ENCODE measurements at places on chromosomes 12 and 14.

GRCh38 chr12:116495260-116495659, 63.9 kb upstream of the MAP1LC3B2 start:
- no peak for DNase-seq

- DNase-seq = no peak
Observed at GRCh38 chr12:132505105-132505851, 15.3 kb downstream of the FBRSL1 start.

DNA sequence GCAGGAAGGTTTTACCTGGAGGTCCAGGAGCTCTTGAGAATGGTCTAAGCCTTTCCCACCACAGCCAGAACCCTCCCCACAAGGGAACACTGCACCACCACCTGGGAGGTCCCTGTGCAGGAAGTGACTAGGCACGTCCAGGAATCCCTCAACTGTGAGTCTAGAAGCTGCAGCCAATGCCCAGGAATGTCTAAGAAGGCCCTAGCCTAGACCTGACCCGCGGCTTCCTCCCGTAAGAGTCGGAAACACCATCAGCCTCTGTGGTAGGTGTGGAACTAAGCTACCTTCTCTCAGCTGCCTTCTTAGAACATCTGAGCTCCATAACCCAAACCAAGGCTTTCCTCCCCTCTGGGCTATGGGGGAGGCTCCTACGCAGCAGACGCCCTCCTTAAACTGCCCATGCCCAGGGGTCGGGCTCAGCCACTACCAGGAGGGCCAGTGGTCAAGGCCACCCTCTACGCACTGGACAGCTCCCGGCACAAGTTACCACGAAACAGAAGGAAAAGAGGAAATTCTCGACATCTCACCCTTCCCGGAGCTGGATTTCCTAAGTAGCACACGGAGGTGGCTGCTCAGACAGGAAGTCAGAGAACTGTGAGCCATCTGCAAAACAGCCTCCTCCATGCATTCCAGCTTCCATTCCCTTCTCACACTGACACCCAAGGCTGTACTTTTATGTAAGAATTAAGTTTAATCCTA, 25.5 kb downstream of the ZFYVE21 start:
- DNase-seq = no peak

- DNase-seq = no peak
Observed at GRCh38 chr14:42918615-42919014, 1311.9 kb downstream of the LRFN5 start.

DNA sequence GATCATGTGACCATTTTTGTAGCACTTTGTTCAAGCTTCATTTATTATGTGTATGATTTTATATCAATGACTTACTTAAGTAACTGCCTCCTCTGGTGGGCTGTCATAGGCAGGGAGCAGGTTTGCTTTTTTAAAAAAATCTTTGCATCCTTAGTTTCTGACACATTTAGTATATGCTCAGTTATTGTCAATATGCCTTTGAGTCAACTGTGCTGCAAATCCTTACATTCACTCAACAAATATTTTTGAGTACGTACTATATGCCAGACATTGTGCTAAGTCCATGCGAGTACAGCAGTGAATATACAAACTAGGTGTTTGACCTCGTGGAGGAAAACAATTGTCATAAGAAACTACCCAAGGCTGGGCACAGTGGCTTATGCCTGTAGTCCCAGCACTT, 4.4 kb upstream of the ANAPC5 start:
- no peak for DNase-seq

DNA sequence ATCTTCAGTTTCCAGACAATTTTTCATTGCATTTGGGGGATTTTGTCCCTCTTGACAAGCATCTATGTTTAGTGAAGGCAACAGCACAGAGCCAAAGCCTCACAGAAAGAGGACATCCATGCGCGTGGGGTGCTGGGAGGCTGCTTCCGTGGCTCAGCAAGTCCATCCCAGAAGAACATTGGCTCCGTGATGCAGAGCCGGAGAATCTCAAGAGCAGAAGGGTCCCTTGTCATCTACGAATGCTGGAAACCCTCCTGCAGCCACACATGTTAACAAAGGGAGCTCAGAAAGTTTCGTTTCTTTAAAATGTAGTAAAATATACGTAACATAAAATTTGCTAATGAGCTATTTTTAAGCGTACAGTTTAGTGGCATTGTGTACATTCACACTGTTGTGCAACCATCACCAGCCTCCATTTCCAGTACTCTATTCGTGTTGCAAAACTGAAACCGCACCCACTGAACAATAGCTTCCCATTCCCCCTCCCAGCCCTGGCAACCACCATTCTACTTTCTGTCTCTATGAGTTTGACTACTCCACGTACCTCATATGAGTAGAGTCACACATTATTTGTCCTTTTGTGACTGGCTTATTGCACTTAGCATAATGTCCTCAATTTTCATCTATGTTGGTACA, 185.9 kb downstream of the TTC7B start:
- DNase-seq = no peak

DNA sequence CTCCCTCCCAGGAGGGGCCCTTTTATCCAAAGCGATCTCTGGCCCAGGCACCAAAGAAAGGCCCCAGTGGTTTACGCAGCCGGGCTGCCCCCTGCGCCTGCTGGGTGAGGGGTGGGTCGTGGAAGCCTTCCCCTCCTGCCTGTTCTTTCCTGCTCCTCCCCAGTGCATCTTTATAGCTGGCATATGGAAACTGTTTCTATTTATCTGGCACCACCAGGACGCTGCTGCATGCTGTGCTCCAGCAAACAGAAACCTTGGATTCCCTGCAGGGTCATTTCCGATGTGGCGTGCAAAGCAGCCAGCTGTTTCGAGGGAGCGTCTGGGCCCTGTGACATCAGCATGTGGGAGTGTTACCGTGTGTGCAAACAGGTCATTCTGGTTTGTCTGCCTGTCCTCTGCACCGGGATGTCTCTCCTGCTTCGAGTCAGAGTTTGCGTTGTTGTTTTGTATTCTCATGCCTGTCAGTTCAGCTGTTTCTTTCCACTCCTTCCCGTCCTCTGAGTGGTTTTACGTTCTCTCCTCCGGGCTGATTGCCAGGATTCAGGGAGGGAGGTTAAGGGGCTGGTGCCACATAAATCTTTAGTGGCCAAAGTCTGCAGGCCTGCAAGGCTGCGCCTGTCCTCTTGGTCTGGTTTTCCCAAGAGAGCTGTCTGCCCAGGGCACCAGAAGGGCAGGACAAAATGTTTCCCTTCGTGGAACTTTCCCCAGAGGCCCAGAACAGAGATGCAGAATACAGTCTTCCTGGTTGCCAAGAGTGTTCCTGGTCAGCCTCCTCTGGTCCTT, 24.6 kb downstream of the TPCN1 start:
- DNase-seq = no peak

GRCh38 chr12:110180591-110181005, 56.4 kb downstream of the IFT81 start:
- no peak for DNase-seq

DNA sequence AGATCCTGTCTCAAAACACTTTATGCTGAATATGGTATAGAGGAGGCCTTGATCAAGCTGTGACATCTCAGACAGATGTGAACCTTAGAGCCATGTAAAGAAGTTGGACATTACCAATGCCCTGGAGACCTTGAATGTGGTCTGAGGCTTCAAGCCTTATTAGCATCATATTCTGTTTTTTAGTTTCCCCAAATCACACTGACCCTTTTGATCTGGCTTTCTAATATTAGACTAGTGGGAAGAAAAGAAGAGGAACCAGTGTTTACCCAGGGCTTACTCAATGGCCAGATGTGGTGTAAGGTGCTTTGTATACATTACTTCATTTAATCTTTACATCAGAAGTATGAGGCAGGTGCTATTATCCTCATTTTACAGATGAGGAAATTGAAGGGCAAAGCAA, 10.6 kb upstream of the TBPL2 start:
- no peak for DNase-seq

DNA sequence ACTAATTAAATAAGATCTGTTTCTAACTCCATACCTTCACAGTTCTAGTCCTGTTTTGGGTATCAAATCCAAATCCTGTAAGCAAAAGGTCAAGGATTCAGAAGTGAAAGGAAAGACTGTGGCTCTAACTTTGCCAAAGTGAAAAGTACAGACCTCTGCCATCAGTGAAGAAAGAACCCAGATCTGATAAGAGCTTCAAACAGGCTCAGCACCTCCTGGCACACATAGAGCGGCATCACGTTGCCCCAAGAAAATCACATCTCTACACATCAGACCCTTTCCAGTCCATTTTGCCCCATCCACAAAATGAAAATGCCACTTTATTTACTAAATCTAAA, 23.2 kb downstream of the CLIP1 start:
- no peak for DNase-seq

DNA sequence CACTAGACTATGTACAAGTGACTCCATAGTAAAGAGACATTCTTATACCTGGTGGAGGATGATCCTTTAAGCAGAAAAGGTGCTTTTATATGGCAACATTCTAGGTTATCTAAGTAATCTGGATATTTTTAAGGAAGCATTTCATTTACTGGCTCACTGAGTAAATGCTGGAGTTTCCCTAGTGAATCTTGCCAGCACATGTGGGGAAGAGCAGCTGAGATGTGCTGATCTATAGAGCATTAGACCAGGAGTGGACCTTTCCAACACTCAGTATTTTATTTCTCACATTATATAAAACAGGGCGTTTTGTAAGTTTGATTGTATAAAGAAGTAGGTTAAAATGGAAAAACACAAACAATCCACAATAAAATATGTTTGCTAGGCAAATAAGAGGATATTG, 478.5 kb downstream of the ATP23 start:
- no peak for DNase-seq

- no peak for DNase-seq
Observed at GRCh38 chr12:87274594-87275245, 754.5 kb downstream of the C12orf50 start.

GRCh38 chr12:4099276-4099675, 174.3 kb upstream of the CCND2 start:
- no peak for DNase-seq

GRCh38 chr14:88955455-88955854, 131.0 kb downstream of the TTC8 start:
- no peak for DNase-seq

- DNase-seq = no peak
Observed at GRCh38 chr14:78705989-78706388, 535.8 kb downstream of the NRXN3 start.

DNA sequence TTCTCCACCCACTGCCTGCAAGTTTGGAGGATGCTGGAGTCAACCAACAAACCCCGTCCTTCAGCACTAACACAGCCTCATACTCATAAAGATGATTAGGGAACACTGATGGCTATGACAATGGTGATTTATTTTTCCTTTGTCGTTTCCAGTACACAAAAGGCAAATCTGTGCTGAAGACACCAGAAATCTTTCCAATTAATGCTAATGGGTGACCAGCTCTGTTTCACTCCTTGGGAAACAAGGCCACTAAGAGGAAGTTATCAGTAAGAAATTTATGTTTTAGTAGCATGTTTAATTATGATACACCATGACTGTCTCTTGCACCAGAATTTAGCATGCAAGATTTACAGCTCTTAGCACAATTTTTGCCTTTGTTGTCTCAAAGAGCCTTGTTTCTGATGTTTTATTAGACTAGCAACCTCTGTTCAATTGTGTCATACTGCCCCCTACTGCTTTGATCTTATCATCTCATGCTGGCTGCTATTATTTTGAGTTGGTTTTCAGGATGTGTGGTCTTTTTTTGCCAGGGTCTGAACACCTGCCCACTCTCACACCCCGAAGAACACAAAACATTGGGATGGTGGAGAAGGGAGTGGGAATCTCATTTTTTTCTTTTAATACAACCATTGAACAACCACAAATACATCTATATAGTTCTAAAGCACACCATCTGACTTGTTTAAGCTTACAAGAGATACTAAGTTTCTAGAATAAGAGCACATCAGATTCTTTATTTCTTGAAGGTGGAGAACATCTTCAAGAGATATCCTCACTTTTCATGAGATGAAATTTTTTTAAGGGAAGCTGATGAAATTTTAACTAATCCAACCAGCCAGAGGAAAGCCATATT, 160.9 kb downstream of the SPTSSA start:
- DNase-seq = no peak

DNA sequence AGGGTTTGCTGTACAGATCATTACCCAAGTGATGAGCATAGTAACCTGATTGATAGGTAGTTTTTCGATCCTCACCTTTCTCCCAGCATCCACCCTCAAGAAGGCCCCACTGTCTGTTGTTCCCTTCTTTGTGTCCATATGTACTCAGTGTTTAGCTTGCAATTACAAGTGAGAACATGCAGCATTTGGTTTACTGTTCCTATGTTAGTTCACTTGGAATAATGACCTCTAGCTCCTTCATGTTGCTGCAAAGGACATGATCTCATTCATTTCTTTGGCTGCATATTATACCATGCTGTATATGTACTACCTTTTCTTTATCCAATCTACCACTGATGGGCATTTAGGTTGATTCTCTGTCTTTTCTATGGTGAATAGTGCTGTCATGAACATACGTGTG, 181.6 kb upstream of the FOXG1 start:
- DNase-seq = no peak

- DNase-seq = no peak
Observed at GRCh38 chr12:117980616-117981015, 11.8 kb upstream of the KSR2 start.

DNA sequence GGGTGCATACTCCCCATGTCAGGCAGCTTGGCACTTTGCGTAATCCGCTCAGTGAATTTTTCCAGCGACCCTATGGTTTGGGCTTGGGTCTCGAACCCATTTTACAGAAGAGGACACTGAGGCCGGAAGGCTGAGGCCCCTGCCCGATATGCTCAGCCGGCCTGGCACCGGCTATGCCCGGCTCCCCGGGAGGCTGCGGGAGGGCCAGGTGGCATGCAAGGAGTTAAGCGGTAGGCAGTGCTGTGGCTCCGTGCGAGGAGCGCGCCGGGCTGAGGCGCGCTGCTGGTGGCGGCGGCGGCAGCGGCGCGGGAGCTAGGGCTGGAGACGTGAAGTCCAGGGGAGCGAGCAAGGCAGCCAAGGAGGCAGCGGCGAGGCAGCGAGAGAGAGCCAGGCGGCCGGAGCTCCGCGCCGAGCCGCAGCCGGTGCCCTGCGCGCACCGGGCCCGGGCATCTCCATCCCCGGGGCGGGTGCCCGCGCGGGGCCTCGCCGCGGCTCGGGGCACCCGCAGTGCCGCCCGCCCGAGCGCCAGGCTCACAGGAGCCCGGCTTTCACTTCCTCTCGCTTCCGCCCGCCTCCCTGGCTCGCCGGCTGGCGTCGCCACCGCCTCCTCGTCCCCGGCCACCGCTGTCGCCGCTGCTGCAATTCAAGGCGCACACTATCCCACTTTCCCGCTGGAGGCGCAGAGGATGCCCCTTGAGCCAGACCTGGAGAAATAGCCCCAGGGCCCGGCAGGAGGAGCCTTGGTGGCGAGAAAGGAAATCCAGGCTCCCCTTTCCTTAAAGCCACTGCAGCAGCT, at the start of gene WSCD2:
WSCD2 (plus strand) TSS at position 272 of the 796 bp plus-strand sequence. CDS start 66,545 bp downstream, outside the sequence.
- DNase-seq = no peak

Data from GM12864 (cell line).